ENCODE measurements at places on chromosomes 12 and 14.
A peak's percentile ranks its signal among the peaks of the same experiment; 100 is the strongest.

- peak; percentile 97 for DNase-seq
Measured at GRCh38 chr12:62724947-62725451, 210.0 kb downstream of the PPM1H start.

GRCh38 chr14:94354638-94355185 is 31.6 kb upstream of the SERPINA6 start:
- DNase-seq, result no peak

GRCh38 chr14:59265808-59266207 is 77.3 kb downstream of the DAAM1 start:
- no peak for DNase-seq

GRCh38 chr12:89353823-89354611 is 1.7 kb upstream of the DUSP6 start:
- DNase-seq, result peak; percentile 83

DNA sequence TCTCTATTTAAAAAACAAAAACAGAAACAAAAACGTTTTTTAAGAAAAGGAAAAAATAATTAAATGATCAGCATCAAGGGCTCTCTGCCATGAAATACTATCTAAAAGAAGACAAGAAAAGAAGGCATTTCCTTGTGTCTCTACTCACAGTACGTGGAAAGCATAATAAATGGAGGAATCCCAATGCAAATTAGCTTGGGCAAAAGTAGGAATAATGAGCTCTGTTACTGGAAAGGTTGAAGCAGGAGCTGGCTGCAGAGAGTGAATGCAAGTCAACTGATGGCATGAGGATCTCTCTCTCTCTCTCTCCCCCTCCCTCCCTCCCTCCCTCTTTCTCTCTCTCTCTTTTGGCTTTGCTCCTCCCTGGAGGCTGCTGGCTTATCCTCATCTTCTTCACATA is 85.9 kb downstream of the TBX3 start:
- no peak for DNase-seq

DNA sequence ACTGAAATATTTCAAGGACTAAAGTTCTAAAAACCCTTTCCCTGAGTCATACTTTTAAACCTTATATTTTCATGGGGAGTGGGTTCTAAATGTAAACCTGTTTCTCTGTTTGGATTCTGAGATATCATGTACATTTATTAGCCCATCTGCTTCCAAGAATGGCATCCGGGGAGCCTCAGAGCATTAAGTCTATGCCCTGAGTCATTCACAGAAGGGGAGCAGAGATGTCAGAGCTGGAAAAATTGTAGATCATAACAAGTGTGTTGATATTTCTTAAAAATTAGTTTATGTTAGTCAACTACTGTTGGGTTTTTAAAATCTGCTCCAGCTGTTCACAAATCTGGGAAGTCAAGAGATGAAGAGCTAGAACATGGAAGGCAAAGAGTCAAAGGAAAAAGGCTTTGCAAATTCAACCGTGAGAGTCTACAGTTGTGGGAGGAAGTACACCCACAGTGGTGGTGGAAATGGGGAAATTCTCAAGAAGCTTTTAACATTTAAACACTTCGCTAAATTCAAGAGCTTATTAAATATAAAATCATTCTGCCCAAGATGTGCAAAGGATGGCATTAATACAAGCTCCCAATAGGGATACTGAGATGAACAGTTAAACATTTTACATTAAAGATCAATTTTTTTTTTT is 70.5 kb upstream of the FLRT2 start:
- no peak for DNase-seq

DNA sequence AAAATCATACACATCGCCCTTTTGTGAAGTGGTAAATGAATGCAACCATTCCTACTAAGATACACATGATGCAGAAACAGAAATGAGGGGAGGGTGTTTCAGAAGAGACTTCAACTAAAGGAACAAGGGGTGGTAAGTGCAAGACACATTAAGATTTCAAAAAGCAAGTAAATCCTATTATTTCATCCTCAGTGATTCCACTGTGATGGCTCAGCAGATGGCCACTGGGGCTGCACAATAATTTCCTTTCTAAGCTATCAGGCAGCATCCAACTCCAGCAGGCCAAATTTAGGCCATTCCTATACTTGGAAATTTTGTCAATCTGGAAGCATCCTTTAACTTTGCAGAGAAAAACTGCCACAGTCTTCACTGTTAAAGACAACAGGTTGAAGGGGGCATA is 272.4 kb downstream of the NELL2 start:
- DNase-seq, result no peak

GRCh38 chr12:129844662-129845220 is 59.1 kb downstream of the TMEM132D start:
- peak; percentile 50 for DNase-seq

GRCh38 chr14:102485693-102486512 is 23.7 kb downstream of the ANKRD9 start:
- DNase-seq, result no peak

GRCh38 chr14:57687416-57687815 is 178.5 kb downstream of the SLC35F4 start:
- DNase-seq, result no peak

GRCh38 chr12:119689935-119690500 is 22.1 kb downstream of the PRKAB1 start:
- no peak for DNase-seq

DNA sequence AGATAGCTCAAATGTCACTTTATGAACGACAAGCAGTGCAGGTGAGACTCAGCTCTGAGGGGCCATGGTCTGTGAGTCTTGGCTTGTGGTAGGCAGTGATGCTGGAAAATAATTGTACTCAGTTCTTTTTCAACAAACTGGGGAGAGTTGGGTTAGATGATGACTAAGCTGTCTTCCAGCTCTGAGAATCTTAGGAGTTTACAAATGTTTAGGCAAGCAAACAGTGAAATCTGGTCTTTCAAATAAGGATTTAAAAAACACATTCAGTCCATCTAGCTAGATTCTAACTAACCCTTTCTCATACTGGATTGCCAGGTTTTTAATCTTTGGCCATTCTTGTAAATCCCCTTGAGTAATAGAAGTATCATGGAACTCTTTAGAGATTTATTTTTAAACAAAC is 3.4 kb downstream of the PHC1 start:
- DNase-seq, result no peak

GRCh38 chr14:53591816-53592215 is 364.8 kb downstream of the BMP4 start:
- DNase-seq, result no peak

- DNase-seq, result peak; percentile 78
Measured at GRCh38 chr14:63045612-63046320, 508 bp upstream of the KCNH5 start.

- DNase-seq, result no peak
Measured at GRCh38 chr12:89994911-89995310, 286.3 kb upstream of the ATP2B1 start.

DNA sequence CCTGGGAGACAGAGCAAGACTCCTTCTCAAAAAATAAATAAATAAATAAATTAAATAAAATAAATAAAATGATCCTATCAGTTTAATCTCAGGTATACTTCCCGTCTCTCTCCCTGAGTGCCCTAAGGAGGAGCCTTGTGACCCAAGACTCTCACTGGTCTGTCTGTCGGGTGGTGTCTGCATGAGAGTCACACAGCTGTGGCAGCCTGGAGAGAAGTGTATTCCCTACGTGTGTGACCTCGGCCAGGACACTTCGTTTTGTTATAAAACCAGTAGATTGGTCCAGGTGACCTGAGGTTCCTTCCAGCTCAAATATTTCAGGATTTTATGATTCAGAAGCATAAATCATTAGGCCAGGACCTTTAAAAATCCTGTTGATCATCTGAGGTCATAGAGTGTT is 4.8 kb downstream of the SYNE3 start:
- no peak for DNase-seq

DNA sequence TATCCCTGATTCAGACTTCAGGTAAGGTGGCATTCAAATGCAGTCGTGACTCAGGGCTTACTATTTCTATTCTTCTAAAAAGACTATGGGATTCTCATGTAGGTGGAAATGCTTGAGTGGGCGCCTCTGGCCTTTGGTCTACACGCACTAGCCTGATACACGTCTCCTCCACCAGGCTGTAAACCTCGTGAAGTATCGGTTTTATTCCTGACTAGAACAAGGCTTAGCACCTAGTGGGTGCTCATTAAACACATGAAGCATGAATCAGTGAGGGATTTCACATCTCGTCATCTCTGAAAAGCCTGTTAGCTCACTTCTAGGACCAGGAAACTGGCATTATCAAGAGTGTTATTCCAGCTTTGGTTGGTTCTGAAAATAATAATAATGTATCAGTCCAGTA is 17.7 kb upstream of the HNF1A start:
- no peak for DNase-seq

- peak; percentile 96 for DNase-seq
Measured at GRCh38 chr14:52553671-52554575, 1.3 kb downstream of the GPR137C start.
